ENCODE measurements at places on chromosomes 2 and 18. TPM values are rescaled to one million over a fixed set of nuclear protein-coding genes. Genes with fewer than 3 reads are reported as not detected.

DNA sequence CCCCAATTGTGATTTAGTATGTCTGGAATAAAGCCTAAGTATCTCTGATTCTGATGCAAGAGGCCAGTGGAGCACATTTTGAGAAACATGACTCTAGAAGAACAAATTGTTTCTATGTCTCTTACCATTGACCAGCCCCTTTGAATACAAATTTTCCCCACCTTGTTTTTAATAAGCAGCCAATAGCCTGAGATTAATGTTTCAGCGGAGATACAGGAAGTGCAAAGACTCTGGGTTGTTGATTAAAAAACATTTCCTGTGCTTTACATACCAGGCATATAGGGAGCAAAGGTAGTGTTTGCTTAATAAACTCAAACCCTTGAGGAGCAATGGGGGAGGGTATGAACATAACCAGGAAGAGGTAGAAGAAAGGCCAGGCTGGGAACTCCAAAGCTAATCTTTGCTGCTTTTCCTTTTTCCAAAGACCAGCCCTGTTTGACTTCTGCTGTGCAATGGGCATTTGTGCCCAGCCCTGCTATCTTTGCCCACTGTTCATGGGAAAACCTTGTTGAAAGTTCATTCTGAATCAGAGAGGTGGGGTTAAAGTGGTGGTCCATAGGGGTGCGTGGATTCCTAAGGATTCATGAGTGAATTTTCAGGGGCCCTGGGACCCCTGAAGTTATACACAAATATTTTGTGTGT, 29.3 kb downstream of the UPP2 start:
- DNase-seq = no peak

- DNase-seq = no peak
Observed at GRCh38 chr2:7648221-7648795, 731.1 kb downstream of the RNF144A start.

- DNase-seq = no peak
Observed at GRCh38 chr18:32300914-32301313, 111.1 kb downstream of the MEP1B start.

- no peak for DNase-seq
Observed at GRCh38 chr18:75365837-75366236, 61.7 kb downstream of the SMIM21 start.

DNA sequence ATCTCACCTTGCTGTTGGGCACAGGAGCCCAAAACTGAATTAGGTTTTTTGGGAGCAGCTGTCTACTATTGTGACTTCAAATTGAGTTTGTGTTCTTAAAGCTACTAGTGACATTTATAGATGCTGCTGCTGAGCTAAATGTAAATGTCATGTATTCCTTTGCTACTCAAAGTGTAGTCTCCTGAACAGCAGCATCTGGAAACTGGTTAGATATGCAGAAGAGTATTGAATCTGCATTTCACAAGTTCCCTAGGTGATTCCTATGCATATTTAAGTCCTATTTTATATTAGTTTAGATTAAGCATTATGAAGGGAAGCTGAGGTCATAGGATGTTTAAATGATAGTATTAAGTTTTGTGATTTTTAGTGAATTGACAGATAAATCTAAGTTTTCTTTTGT, 67.5 kb downstream of the RAB3GAP1 start:
- DNase-seq = no peak

ASXL2 gene
- total RNA-seq = 32.8 TPM

EPB41L3 gene
- 0.20 TPM for total RNA-seq

ALK gene
- total RNA-seq = 14.7 TPM

Measured in A673 (cell line).